Kasumi-1 (cell line): ENCODE measurements at places on chromosomes 12 and 14.

- no peak for DNase-seq
These were observed 1.1 kb downstream of the CYP46A1 start for GRCh38 chr14:99685151-99685591.

GRCh38 chr12:41011939-41012338 is 176.2 kb upstream of the PDZRN4 start:
- DNase-seq: no peak

DNA sequence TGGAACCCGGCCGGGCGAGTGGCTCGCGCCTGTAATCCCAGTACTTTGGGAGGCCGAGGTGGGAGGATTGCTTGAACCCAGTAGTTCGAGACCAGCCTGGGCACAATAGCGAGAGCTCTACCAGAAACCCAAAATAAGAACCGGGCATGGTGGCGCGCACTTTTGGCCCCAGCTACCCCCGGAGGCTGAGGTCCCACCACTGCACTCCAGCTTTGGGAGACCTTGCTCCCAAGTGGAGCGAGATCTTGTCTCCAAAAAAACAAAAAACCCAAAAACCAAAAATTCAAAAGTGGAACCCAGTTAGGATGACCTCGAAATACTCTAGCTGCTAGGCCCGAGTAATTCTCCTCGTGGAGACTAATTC is 769 bp upstream of the VTI1B start:
- DNase-seq: no peak

DNA sequence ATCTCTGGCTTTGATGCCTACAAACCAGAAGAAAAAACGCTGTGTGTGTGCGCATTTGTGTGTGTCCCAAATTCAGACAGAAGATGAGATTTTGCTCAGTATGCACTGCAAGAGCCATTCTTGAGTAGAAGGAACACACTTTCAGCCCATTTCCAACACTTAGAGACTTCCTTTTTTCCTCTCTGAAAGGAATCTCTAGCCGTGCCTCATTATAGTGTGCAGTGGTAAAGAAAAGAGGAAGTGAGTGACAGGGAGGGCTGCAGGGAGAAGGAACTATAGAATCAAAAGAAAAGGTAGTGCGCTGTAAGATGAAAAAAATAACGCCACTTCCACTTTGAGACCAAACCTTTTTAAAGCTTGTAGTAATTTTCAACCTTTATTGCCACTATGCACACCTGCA is 1400.9 kb upstream of the FLRT2 start:
- peak; percentile 98 for DNase-seq

GRCh38 chr12:124428792-124429281 is 133.9 kb downstream of the RFLNA start:
- DNase-seq: no peak

DNA sequence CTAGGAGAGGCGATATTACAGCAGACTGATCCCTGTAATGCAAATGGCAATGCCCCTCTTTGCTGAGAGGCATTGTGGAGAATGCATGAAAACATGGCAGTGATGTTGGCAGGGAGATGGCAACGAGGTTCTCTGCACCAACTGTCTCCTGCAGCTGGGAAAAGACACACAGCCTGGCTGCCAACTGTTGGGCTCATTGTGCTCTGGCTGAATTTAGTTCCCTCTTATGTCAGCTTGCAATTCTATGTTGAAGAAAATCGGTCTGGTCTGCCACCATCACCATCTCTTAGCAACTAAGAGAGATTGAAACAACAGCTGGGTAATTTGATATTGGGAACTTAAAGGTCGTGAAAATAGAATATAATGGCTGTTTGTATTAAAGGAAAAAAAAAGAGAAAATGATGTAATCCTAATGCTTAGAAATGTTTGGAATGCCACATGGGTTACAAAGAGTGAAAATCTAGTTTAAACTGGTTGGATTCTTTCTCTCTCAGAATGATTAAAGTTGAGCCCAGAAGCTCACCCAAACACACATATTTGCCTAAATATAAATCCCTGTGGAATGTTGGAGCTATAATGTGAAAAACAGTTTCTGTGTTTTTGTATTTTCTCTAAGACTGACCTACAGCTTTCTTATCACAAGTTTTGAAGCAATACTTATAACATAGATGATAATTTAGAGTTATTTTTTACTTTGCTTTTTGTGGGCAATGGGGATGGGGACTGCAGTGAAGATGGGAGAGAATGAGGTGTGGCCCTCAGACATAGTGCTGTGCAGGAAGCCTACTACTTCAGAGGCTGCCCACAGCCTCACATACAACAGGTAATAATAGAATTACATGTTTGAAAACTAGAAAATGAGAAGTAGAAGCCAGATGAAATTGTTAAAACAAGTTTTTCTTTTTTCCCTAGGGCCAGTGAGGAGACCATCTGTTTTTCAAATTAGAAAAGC is 143.7 kb downstream of the AKAP6 start:
- DNase-seq: no peak

- DNase-seq: peak; percentile 54
These were observed 220.6 kb upstream of the OR4E1 start for GRCh38 chr14:21894003-21894897.

GRCh38 chr14:20848955-20849570 is 42.1 kb upstream of the RNASE3 start:
- DNase-seq: no peak

DNA sequence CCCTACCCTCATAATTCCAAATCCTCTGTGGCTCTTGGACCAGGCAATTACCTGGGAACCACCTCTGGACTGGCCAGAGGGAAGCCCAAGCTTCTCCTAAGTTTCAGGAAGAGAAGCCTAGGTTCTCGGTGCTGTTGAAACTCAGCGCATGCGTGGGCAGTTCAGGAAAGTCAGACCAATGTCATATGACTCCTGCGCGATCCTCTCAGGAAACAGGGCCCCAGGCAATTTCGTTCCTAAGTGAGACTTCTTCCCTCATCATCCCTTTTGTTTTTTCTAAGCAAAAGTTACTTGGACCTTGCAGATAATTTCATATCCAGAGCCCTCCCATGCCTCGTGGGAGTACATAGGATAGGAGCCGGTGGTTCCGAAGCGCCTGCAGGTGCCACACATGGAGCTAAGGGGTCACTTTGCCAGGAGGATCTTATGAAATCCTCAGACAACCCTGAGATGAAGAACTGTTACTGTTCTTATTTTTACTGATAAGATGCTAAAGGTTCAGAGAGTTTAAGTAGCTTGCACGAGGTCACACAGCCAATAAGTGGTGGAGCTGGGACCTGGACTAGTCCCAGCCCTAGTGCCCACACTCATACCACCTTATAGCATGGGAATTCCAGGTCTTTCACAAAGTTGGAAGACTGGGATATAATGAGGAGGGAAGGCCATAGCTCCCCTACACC is 168.2 kb downstream of the ZFP36L1 start:
- DNase-seq: no peak

DNA sequence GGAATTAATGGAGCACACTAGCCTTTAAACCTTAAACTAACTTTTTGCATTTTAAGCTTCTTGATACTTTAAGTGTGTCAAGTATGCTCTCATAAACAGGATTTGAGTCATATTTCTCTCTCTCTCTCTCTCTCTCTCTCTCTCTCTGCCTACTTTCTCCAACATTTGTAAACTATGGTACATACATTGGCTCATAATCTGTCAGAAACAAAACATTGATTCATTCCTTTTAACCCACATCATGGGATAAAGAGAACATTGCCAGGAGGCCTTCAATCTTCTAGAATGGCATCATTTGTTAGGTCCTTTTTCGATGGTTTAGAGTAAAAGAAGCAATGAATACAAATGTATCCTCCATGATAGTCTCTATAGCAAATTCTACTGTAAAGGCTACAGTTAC is 81.6 kb upstream of the RERGL start:
- DNase-seq: no peak

DNA sequence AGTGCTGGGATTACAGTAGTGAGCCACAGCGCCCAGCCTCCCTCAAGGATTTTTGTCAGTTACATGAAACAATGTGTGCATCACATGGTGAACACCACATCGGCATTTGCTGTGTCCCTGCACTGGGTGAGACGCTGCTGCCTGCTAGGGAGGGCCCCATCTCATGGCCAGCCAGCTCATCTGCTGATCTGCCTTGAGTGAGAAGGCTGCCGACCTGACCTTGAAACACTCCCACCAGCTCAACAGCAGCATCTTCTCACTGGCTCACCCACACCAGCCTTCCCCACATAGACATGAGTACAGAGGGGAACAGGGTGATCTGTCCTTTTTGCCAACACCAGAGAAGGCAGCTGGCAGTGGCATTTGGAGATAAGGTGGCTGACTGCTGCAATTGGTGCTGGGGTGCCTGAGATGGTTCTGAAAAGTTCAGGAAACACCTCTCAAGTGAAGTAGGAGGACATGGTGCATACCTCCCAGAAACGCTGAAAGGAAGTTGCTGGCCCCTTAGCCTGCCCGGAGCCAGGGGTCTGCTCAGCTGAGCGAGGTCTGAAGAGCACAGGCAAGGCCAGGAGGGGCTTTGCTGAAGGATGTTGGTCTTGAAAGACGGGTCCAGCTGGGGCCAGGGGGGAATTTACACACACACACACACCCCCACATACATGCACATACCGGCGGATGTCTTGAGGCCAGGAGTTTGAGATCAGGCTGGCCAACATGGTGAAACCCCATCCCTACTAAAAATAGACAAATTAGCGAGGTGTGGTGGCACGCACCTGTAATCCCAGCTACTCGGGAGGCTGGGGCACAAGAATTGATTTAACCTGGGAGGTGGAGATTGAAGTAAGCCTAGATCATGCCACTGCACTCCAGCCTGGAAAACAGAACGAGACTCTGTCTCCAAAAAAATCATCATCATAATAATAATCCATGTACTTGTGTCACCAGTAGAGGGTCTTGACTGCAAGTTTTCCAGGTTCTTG is 14.3 kb upstream of the PPP1R13B start:
- no peak for DNase-seq

- no peak for DNase-seq
These were observed 111.0 kb downstream of the BEGAIN start for GRCh38 chr14:100476012-100476822.

DNA sequence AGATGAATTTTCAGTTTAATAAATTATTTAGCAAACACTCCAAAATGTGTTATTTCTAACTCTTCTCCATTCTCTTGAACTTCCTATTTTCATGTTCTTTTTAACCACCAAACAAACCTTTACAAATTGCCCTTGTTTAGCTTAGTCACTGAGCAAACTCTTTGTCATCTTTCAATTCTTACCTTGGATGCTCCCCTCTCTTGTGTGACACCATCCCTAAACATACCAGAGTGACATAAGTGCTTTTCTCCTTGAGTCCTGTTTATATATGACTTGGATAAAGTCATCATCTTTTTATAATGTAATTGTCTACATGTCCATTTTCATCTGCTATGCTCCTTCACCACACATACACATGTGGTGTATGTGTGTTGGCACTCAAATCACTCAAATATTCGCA is 3.4 kb upstream of the TMEM19 start:
- no peak for DNase-seq

DNA sequence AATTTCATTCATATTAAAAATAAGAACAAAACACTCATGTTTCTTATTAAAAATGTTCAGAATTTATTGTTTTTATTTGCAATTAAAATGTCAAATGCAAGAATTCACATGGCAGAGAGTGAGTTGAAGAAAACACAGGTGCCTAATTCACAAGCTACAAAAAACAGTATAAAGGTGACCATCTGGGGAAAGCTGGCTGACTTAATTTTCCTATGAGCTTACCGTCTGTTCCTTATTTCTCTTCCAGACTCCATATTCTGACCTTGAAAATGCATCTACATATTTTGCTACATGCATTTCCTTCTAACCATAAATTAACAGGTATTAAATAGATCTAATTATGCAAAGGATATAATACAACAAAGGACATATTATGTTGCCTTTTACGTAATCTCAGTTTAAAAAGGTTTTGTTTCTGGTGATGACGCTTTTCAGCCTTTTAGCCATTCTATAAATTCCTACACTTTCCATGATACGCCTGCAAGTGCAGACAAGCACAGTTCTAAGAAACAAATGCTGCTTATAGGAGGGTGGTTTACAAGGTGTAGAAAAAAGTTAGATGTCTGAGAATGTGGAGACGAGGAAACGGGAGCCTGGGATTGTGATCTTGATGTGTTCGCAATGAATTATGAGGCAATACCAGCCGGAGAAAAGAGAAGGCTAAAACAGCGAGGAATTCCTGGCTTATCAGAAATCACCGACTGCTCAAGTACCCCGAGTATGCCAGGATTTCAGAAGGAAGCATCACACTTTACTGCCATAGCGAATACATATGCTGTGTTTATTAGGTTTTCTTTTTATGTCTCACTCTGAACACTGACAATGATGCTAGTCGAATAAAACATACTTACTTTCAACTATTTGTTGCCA is 24.6 kb downstream of the LIN7A start:
- no peak for DNase-seq

GRCh38 chr14:53613404-53614253 is 343.0 kb downstream of the BMP4 start:
- no peak for DNase-seq

- DNase-seq: peak; percentile 62
These were observed 11.3 kb downstream of the VASH1 start for GRCh38 chr14:76772300-76773187.

DNA sequence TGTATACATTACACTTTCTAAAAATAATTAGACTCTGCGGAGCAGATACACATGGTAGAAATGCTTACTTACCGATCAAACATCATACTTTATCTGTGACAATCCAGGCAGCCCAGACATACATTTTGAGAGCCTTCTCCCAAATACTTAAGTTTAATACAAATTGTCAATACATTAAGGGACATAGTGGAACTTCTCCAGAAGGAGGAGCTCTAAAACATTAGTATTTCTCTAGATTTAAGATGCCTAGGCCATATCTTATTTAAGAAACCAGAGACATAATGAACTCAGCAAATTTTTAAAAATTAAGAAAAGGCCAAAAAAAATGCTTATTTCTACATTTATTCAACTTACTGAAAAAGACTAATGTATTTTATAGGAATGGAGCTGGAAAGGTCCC is 16.1 kb downstream of the ACSM4 start:
- no peak for DNase-seq

GRCh38 chr14:93301821-93302447 is 30.9 kb downstream of the BTBD7 start:
- DNase-seq: no peak

- DNase-seq: no peak
These were observed 216.7 kb downstream of the NUAK1 start for GRCh38 chr12:105921872-105922669.

- DNase-seq: no peak
These were observed 337.8 kb upstream of the DIO2 start for GRCh38 chr14:80549141-80549540.

DNA sequence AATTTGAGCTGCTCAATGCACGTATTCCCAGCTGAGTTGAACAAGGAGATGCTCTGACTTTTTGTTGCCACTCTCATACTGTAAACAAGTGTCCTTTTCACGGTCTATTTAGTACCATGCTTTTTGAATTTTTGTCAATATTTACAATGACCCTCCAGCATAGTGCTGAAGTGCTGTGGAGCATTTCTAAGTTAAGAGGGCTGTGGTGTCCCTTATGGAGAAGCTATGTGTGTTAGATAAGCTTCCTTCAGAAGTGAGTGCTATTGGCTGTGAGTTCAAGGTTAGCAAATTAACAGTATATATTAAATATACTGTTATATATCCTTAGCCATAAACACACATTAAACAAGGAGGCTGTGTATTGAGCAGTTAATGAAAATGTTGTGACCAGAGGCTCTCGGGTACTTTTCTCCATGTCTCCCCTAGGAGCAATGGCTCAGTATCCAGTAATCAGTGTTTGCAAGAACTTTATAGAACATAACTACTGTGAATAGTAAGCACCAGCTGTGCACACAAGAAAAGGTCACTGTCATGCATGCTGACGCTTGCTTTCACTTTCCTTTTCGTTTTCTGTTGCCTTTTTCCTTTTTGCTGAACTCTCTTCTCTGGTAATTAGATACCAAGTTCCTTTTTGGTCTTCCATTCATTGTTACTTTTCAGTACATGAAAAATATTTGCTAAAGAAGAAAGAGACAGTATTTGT is 187.2 kb upstream of the NEDD1 start:
- peak; percentile 24 for DNase-seq
